Activated naive CD8-positive, alpha-beta T cell treated with anti-CD3 and anti-CD28 coated beads for 36 hours (primary cell): ENCODE measurements at places on chromosomes 6 and 20. TPM values are rescaled to one million over a fixed set of nuclear protein-coding genes. Genes with fewer than 3 reads are reported as not detected.

GRCh38 chr6:121236984-121237383, 97.3 kb downstream of the TBC1D32 start:
- H3K4me1 ChIP-seq, result no peaks in the 10 kb centered on the region
- DNase-seq, result no peak
- H3K36me3 ChIP-seq, result peaks cover 43% of the 10 kb centered on the region
- H3K27ac ChIP-seq, result no peak overlapping the region

Gene CENPB
- 59.0 TPM for total RNA-seq

Gene PIM1
- total RNA-seq, result 166 TPM

Gene BTNL2
- not detected for total RNA-seq

Gene TFEB
- total RNA-seq, result 9.3 TPM
